Muscle of back (tissue), 13 donors: ENCODE measurements at places on chromosomes 1 and 21. TPM values are rescaled to one million over a fixed set of nuclear protein-coding genes. Genes with fewer than 3 reads are reported as not detected.

DNA sequence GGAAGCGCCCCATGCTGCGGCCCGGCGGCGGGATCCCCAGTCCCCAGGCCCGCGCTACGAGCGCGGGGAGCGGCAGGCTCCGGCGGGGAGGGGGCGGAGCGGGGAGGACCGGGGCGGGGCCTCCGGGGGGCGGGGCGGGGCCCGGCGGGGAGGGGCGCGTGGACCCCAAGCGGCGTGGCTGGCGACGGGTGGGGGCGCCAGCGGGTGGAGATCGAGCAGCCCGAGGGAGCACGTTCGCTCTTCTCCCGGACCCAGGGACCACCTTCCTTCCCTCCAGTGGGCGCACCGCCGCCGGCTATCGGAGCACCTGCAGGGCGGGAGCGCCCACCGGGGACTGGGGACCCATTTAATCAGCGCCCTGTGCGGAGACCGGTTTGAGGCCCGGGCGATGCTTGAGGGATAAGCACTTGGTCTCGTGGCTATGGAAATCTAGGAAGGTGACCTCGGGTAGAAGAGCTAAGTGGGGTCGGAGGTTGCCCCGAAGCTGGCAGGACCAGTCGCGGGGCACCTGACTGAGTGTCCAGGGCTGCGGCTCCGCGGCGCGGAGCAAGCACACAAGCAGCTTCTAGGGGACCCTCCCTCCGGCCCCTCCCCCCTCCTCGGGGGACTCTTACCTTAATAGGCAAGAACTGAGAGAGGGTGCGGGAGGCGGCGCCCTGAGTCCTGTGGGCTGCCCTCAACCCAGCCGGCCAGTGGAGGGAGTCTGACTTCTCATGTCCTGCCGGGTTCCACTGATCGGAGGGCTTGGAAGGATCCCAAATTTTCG, at the start of gene TSPAN2:
Gene TSPAN2, minus strand, starts transcription at position 84 of the 766 bp plus-strand sequence. Its CDS starts 71 bp downstream, at position 13.
- peak; percentile 33 for DNase-seq

GRCh38 chr1:98903726-98904125, 100.9 kb downstream of the PLPPR5 start:
- DNase-seq, result no peak

GRCh38 chr1:173064011-173064410, 13.3 kb upstream of the TNFSF18 start:
- DNase-seq, result no peak

DNA sequence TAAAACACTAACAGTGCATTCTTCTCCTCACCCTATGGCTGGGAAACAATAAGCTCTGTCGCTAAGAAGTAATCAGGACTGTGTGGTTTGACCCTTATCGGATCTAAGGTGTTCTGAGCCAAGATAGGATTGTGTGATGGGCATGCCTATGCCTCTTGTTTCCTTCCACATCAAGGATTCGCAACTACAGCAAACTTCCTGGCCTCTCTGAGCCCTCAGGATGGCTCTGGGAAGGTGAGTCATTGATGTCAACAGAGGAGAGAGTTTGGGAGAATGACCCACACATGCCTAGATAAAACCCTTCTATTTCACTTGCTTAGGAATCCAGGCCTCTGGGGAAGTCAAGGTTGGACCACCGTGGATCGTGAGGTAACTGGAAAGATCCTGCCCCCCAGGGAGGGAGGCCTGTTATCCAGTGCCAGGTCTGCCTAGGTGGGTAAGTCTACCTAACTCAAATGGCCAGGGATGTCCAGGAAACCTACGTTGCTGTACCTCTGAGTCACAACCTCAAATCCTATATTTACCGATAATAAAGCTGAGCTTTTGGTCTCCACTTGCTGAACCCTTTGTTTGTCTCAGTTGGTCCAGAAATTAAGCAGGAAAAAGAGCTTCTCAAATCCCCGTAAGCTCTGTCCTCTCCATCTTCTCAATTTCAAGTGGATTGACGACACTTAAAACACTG, 27.4 kb downstream of the TIAM1 start:
- no peak for DNase-seq

Gene PRCC
- polyA plus RNA-seq, result 49.9 TPM

- no peak for DNase-seq
These were observed 93.9 kb downstream of the NR5A2 start for GRCh38 chr1:200121421-200121820.

- DNase-seq, result peak; percentile 76
These were observed 106.9 kb downstream of the ZNF281 start for GRCh38 chr1:200302921-200303290.

Gene AADACL4
- not detected for polyA plus RNA-seq

GRCh38 chr1:236140705-236141446, 1.5 kb upstream of the GPR137B start:
- no peak for DNase-seq

Gene PARS2
- polyA plus RNA-seq, result 4.4 TPM

Gene LAX1
- 0.24 TPM for polyA plus RNA-seq

DNA sequence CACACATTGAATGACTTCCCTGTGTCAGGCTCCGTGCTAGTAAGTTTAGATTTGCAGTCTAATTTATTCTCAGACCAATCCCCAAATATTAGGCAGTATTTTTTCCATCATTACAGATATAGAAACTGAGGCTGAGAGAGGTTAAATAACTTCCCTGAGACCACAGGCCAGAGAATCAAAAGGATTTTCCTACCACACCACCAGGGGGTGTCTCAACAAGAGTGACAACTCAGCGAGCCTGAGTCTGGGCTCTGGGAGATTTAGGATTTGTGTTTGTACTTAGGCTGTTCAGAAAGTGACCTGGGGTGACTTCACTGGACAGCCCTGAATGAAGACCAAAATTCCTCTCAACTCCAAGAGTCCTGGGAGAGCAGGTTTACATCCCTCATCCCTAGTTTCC, 13.3 kb upstream of the LCE5A start:
- no peak for DNase-seq

GRCh38 chr1:107162745-107163144, 21.9 kb downstream of the NTNG1 start:
- no peak for DNase-seq

Gene WNT2B
- 5.2 TPM for polyA plus RNA-seq

Gene COL11A1
- polyA plus RNA-seq, result 191 TPM

Gene RNASEL
- 3.3 TPM for polyA plus RNA-seq

DNA sequence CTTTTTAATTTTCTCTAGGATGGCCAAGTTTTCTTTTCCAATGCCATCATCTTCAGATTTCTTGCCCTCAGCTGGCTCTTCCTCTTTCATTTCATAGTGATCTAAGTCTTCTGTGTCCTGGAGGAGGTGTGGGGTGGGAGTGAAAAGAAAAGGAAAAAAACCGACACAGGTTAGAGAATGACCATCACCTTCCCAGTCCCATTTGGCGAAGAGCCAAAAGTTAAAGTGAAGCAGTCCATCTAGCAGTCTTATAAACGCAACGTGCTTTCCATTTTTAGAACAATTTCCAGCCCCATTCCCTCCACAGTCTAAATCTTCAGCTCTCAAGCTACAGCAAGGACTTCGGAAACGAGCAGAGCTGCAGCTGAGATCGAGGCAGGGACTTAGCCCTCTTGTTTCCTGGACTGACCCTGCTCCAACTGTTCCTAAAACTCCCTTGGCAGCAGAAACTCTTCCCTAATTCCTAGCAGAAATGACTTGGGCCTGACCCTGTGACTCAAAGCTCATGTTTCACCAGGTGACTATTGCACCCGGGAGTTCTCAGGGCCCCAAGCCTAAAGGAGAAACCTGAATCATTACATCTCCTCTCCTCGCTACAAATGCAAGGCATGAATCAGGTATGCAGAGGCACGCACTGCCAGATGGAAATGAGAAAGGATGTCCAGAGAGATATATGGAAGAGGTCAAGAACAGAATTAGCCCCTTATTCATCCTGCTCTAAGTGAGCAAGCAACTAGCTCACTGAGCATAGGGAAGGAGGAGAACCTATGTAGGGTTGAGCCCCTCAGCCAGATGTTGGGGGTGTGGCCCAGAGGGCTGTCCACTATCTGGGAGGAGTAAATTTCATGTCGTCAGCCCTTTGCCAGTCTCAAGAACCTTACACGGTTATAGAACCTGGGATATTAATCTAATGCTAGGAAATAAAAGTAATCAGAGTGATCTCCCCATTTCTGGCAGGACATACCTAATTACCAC, 5.1 kb downstream of the UBE2Q1 start:
- DNase-seq, result no peak

GRCh38 chr1:167614851-167615250, 15.2 kb upstream of the RCSD1 start:
- no peak for DNase-seq

Gene TESK2
- 2.3 TPM for polyA plus RNA-seq

Gene SORT1
- polyA plus RNA-seq, result 45.5 TPM

- no peak for DNase-seq
These were observed 121.9 kb upstream of the BMP8A start for GRCh38 chr1:39369565-39369964.

Gene KCNA2
- 0.80 TPM for polyA plus RNA-seq

Gene AMPD1
- 93.8 TPM for polyA plus RNA-seq

Gene CGN
- 0.52 TPM for polyA plus RNA-seq

Gene TMIGD3
- polyA plus RNA-seq, result 0.32 TPM

- DNase-seq, result peak; percentile 26
These were observed 72.4 kb downstream of the MATN1 start for GRCh38 chr1:30650968-30651320.

GRCh38 chr1:210626341-210626740, 297.6 kb downstream of the HHAT start:
- no peak for DNase-seq

Gene CHIA
- not detected for polyA plus RNA-seq

DNA sequence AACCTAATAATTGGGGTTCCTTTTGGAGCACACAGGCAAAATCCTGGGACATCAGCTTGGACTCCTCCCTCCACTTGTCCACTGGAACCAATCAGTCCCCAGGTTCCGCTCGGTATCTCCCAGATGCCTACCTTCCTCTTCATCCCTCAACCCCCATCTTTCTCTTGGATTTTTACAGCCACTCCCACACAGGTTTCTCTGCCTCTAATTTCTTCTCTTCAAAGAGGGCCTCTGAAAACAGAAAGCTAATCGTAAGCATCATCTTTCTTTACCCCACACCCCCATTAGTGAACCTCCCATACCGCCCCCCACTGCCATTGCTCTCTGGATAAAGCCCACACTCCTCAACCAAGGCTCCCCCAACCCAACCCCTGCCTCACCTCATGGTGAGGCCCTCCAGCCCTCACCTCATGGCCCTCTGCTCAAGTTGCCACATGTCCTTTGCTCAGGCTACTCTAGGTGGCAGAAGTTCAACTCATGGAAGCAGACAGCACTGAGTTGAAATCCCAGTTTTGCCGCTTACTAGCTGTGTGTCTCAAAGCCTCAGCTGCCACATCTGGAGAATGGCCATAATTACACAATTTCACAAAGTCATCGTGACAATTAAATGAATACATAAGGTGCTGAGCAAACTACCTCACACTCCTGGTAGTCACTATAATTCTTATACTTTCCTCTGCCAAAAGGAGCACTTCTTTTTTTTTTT, 18.1 kb upstream of the WASF2 start:
- DNase-seq, result no peak

Gene FCRL1
- not detected for polyA plus RNA-seq

- DNase-seq, result no peak
These were observed 488.6 kb upstream of the RGS18 start for GRCh38 chr1:191669629-191670028.

- peak; percentile 89 for DNase-seq
These were observed at the start of gene PEA15 for GRCh38 chr1:160205242-160206035. Gene PEA15 (plus strand): TSS chr1:160205384. CDS start chr1:160211545, 6,161 bp downstream.

Gene LEFTY2
- 3.2 TPM for polyA plus RNA-seq

- no peak for DNase-seq
These were observed 35.1 kb upstream of the IFNGR2 start for GRCh38 chr21:33368124-33368523.

Gene METTL25B
- 13.7 TPM for polyA plus RNA-seq

- DNase-seq, result peak; percentile 43
These were observed 12.8 kb upstream of the ECE1 start for GRCh38 chr1:21302747-21303715.

DNA sequence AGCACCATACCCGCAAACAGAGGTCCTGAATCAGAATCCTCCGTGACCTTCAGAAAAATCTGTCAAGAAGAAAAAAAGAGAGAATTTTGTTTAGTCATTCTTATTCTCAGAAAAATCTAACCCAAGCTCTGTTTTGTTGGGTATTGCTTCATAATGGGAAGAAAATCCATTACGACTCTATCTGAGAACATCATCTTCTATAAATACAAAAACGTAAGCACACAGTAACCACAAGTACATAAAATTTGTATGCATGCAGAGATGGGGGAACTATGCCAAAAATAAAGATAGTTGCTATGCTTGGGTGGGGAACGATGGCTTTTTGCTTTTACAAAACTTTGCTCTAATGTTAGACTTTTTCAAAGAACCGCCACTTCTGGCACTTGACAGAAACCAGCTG, 84.2 kb downstream of the ABCA4 start:
- no peak for DNase-seq

DNA sequence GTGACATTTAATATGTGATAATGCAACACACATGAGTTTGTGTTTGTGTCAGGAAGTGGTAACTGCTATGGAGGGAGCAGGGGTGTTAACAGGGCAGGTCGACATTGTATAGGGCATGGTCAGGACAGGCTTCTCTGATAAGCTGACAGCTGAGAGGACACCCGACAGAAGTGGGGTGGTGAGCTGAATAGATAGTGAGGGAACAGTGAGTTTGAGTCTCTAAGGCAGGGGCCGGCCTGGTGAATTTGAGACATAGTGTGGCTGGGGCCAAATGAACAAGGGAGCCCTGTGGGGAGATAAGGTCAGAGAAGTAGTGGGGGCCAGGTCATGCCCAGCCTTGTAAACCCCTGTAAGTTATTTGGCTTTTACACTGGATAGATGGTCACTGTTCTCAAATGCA, 217.4 kb upstream of the KIAA0040 start:
- no peak for DNase-seq

DNA sequence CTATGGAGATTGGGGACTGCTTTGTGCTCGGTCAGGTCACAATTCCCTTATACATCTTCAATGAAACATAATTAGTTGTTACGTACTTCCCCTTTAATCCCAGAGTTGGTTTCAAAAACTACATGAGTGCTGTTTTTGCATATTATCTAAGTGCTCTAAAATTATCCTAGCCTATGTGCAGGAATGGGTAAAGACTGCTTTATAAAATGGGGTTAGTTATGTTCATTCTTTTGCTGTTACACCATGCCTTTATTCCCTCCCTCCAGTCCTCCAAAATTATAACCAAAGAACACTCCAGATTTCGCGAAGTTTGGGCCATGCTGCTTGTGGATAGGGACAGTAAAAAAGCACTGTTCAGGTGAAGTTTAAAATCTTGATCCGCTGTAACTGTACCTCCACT, 173.9 kb upstream of the SNX7 start:
- DNase-seq, result no peak

Gene CADM3
- polyA plus RNA-seq, result 0.62 TPM

GRCh38 chr1:174689524-174689923, 241.8 kb downstream of the GPR52 start:
- DNase-seq, result no peak

Gene AGPAT3
- 28.8 TPM for polyA plus RNA-seq

GRCh38 chr1:36528361-36529349, 45.9 kb upstream of the CSF3R start:
- no peak for DNase-seq
